ENCODE measurements at places on chromosomes 1 and 21.

DNA sequence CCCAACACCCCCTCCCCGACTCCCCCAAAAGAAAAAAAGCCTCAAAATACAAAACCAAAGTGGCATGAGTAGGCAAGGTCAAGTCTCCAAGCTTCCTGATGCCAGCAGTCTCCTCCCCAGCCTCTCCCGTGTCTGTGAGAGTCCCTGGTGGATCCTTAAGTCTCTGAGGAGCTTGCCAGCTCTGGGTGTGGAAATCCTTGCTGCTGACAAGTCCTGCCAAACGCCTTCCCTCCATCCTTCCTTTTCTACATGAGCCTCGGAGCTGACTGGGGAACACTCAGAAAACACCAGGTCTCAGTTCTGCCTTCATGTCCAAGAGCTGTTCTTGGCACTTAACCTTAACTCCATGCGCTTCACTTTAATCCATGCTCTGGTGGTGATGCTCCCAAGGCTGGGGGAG, 3.7 kb upstream of the ETV3L start:
- no peak for DNase-seq

GRCh38 chr1:248686815-248687214, 15.8 kb downstream of the OR14I1 start:
- no peak for DNase-seq

GRCh38 chr1:107359472-107360241, 218.8 kb downstream of the NTNG1 start:
- DNase-seq = no peak

DNA sequence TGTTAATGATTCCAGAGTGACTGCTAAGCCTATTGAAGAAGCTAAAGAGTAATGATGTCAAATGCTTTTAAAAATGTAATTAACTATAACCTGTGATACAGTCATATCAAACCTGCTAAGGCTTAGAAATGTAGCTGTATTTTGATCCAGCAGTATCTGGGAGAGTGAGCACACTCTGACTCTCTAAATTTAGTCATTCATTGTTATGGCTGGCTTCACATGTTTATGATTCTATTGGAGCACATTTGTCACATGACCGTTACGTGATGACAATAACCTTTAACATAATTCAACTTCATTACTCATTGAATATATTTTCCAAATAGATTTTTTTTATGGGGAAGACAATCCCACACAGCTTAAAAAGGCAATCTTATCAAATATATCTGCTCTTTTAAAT, 587.1 kb downstream of the LMO4 start:
- no peak for DNase-seq

- DNase-seq = no peak
Observed at GRCh38 chr1:160868141-160868540, 5.5 kb upstream of the CD244 start.

GRCh38 chr1:240100371-240100934, 8.8 kb downstream of the FMN2 start:
- DNase-seq = no peak

GRCh38 chr1:50272912-50273311, 150.3 kb downstream of the DMRTA2 start:
- no peak for DNase-seq

Measured in gastrocnemius medialis (tissue), 4 donors.